ENCODE measurements at places on chromosomes 3 and 15.
A peak's percentile ranks its signal among the peaks of the same experiment; 100 is the strongest.

DNA sequence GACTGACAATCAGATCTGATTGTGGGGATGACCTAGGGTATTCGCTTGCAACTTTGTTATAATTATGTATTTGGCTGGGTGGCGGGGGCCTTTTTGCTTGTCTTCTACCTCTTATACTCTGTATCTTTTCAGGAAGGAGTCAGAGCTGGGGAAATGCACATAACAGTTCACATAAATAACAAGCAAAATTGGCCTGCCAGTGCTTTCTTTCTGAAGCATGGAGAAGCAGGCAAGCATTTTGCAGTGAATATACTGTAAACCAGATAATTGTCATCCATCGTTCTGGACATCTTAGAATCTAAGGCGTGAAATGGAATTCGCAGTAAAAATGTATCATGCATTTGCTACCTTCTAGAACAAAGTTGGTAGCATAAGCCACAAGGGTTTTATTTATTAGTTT is 227.6 kb downstream of the CLSTN2 start:
- DNase-seq: no peak

- DNase-seq: no peak
Measured at GRCh38 chr3:30658328-30659052, 52.1 kb downstream of the TGFBR2 start.

DNA sequence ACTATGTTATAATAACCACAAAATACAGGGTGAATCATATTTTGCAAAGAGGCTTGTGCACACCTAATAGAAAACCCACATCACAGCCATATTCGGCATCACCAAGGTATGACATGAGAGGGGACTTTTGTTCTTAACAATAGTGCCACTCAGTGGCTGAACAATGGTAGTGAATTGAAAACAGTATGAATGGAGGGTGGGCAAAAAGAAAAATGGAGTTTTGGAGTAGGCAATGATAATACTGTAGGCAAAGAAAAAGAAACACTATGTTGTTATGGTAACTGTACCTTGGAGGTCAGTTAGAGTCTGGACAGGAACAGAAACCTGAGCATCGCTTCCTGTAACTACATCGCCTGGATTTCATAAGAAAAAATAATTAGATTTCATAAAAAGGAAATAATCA is 348.6 kb downstream of the PLCL2 start:
- no peak for DNase-seq

- no peak for DNase-seq
Measured at GRCh38 chr15:68330901-68331300, 53.4 kb downstream of the FEM1B start.

DNA sequence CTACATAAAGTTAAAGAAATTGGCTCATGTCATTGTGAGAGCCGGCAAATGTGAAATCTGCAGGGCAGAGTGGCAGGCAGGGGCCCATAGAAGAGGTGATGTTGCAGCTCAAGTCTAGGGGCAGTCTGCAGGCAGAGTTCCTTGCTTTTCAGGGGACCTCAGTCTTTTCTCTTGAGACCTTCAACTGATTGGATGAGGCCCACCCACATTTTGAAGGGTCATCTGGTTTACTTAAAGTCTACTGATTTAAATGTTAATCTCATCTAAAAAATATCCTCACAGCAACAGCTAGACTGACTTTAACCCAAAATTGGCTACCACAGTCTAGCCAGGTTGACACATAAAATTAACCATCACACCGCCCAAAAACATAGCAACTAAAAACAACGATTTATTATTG is 77.6 kb upstream of the ALDH1L1 start:
- DNase-seq: no peak

DNA sequence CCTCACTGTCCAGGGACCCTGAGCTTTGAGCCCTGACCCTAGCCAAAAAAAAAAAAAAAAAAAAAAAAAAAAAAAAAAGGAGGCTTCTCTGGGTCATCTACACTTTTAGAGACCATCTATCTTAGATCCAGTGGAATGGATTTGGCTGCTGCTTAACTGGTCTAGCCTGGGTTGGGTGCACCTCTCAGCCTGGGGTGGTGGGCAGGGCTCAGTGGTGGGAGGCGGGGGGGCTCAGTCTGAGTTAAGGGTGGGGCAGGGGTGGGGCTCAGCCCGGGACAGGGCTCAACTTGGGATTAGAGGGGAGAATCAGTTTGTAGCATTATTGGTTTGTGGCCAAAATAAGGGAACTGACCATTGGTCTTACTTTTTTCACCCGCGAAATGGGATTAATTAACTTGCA is 139.2 kb downstream of the TPRA1 start:
- no peak for DNase-seq

GRCh38 chr3:101603184-101603583 is 29.2 kb downstream of the PCNP start:
- DNase-seq: no peak

- DNase-seq: no peak
Measured at GRCh38 chr15:87850916-87851315, 405.6 kb downstream of the NTRK3 start.

DNA sequence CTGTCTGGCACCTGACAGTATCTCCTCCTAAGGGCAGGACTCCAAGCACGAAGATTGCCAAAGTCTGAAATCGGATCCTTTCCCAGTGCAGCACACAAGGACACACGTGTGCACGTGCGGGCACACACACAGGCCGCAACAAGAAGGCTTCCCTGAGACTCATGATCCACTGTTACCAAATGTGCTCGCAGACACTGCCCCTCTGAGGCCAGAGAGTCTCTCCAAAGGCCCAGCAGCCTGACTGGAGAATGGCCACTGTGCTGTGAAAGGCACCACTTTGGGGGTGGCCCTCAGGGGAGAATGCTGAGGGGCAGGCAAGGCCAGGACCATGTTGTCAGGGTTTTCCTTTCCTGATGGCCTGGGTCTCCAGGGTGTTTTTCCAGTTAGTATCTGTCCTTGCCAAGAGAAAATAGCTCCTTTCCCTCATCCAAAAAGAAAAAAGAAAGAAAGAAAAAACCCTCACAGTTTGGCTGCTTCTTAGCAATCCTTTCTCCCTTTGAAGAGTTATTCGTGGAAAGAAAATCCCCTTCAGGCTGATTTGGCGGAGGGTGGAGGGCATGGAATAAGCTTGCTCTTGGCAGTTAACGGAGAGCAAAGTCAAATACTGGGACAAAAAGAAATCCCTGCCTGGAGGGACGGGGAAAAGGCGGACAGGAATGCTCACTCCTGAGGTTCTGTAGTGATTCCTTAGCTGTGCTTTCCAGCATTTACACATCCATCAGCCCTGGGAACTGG is 112.2 kb upstream of the ETV5 start:
- no peak for DNase-seq

- DNase-seq: no peak
Measured at GRCh38 chr3:27353221-27353620, 16.0 kb downstream of the NEK10 start.

GRCh38 chr15:74207652-74208440 is 5.3 kb upstream of the STRA6 start:
- DNase-seq: no peak

- DNase-seq: no peak
Measured at GRCh38 chr3:184498986-184499606, 62.5 kb upstream of the EPHB3 start.

GRCh38 chr15:101694261-101694660 is 30.0 kb downstream of the TARS3 start:
- no peak for DNase-seq

DNA sequence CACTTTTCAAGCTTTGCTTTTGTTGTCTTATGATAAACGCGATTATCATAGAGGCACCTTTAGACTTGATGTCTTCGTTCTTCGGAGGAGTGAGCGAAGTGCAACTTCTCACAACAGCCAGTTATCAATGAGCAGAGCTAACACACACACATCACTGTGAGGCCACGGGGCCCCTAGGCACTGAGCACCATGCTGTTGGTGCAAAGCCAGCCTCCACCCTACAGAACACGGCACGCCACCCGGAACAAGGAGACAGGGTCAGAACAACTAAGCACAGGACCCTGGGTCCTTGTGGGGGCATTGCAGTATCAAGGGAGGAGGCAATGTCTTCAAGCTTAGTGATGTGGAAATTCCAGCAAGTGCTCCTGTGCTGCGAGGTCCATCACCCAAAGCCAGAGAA is 244.5 kb downstream of the OCA2 start:
- no peak for DNase-seq

- no peak for DNase-seq
Measured at GRCh38 chr15:38658431-38658830, 93.8 kb upstream of the RASGRP1 start.

GRCh38 chr3:190099099-190099498 is 21.6 kb downstream of the P3H2 start:
- DNase-seq: no peak

GRCh38 chr3:106065831-106066230 is 197.0 kb upstream of the CBLB start:
- DNase-seq: no peak

GRCh38 chr15:25717127-25717456 is 146.0 kb downstream of the ATP10A start:
- no peak for DNase-seq

- no peak for DNase-seq
Measured at GRCh38 chr3:143824735-143825385, 23.4 kb downstream of the SLC9A9 start.

GRCh38 chr3:15750143-15750542 is 47.6 kb downstream of the ANKRD28 start:
- no peak for DNase-seq

DNA sequence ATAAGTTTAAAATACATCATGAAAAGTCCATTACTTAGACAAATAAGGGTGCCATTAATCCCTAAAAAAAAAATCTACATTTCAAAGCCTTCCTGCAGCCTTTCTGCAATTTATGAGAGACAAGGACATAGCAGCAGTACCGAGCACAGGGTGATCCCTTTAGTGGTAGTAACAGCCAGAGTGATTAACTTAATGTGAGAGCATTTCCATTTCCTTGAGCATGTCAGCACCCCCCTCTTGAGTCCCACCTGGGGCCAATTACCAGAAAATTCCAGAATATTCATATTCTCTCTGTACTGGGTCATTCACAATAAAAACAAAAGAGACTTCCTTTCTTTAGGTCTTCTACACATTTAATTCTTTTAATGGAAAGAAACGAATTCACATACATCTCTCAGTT is 546.9 kb upstream of the CCDC54 start:
- no peak for DNase-seq

- no peak for DNase-seq
Measured at GRCh38 chr3:59267021-59267420, 217.2 kb upstream of the CFAP20DC start.

DNA sequence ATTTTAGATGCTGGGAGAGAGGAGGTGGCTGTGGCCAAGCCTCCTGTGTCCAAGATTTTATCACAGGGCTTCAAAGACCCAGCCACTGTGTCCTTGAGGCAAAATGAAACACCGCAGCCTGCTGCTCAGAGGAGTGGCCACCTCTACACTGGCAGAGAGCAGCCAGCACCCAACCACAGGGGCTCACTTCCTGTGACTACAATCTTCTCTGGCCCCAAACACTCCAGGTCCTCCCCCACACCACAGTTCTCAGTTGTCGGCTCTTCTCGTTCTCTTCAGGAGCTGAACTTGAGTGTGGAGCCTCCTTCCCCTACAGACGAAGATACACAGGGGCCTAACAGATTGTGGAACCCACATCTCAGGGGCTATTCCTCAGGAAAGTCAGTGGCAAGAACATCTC is 45.6 kb downstream of the CDAN1 start:
- DNase-seq: no peak

DNA sequence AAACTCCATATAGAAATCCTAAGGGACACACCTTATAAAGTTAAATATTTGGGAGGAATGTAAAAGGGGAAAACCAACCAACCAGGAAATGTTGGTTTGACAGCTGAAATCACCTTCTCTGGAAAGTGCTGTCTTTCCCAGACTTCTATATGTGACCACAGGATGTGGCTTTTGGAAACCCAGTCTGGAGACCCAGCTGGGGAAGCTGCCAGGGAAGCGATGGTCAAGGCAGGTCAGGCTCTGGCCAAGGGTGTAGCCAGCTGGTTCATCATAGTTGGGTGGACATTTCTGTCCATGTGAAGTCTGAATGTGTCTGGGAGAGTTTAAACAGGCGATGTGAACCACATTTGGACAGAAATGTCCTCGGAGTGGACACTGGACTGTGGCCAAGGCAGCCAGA is 73.9 kb downstream of the ARNT2 start:
- DNase-seq: no peak

DNA sequence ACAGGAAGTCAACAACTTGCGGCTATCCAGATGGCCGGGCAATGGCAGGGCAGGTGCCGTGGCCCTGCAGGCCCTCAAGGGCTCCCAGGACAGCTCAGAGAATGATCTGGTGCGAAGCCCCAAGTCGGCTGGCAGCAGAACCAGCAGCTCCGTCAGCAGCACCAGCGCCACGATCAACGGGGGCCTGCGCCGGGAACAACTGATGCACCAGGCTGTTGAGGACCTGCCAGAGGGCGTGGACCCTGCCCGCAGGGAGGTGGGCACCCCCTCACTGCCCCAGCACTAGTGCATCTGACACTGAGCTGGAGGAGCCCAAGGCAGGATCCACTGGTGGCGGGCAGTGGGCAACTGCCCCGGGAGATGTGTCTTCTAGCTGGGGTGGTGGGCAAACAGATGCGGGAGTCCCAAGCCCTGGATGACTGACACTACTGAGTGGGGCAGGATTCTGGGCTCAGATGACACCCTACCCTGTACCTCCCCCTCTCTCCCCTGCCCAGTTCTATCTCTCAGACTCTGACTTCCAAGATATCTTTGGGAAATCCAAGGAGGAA is 15.9 kb downstream of the VILL start:
- no peak for DNase-seq

DNA sequence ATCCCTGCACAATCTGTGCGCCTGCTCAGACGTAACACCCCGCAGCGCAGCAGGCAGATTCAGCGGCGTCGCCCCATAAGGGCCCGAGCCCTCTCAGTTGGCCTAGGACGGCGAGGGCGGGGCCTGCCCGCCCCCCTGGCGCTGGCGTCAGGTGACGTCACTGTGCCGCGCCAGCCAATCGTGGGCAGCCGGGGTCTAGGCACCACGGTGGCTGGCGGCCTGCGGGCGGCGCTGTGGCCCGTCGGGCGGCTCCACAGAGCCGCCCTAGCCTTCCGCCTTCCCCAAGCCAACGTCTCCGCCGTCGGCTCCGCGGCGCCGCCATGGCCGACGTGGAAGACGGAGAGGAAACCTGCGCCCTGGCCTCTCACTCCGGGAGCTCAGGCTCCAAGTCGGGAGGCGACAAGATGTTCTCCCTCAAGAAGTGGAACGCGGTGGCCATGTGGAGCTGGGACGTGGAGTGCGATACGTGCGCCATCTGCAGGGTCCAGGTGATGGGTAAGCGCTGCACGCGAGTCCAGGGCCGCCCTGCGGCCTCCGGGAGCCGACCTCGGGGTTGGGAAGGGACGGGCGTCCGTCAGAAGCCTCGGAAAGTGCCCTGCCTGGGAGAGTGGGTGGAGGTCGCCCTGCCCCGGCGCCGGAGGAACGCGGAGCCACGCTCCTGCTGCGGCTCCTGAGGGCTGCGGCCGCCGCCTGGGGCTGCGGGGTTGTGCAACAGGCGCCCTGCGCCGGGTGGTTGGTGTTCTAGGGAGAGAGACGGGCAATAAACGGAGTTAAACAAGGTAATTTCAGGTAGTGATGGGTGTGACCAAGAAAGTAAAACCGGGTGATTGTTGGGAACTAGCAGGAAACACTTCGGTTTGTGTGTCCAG is at the start of gene RNF7:
TSS of gene RNF7 (plus strand) at position 277 of the 869 bp plus-strand sequence. CDS start at position 321, 44 bp downstream.
- peak; percentile 31 for DNase-seq

Measured in epithelial cell of proximal tubule (primary cell).